Activated naive CD4-positive, alpha-beta T cell treated with anti-CD3 and anti-CD28 coated beads, Interleukin-2, amount 50 U/mL, for 72 hours (primary cell): ENCODE measurements at places on chromosomes 12 and 14. TPM values are rescaled to one million over a fixed set of nuclear protein-coding genes. Genes with fewer than 3 reads are reported as not detected.

Gene PLEKHD1
- total RNA-seq: 0.05 TPM

Gene COX8C
- not detected for total RNA-seq

Gene KLRK1
- total RNA-seq: 0.39 TPM

Gene PXMP2
- total RNA-seq: 11.6 TPM

Gene KLHL33
- 0.04 TPM for total RNA-seq

Gene KRT74
- total RNA-seq: not detected

Gene TSPAN31
- 9.7 TPM for total RNA-seq

Gene ACRBP
- total RNA-seq: 2.8 TPM

Gene CYP46A1
- 0.21 TPM for total RNA-seq

Gene CAPZA3
- total RNA-seq: not detected

Gene GPR132
- 24.9 TPM for total RNA-seq

Gene NOXRED1
- total RNA-seq: 0.47 TPM

Gene CEBPE
- total RNA-seq: 0.41 TPM

Gene KLRC4
- total RNA-seq: not detected
